CD4-positive, alpha-beta T cell treated with Interleukin-4 for 1 hour (primary cell): ENCODE measurements at places on chromosomes 4 and X.

DNA sequence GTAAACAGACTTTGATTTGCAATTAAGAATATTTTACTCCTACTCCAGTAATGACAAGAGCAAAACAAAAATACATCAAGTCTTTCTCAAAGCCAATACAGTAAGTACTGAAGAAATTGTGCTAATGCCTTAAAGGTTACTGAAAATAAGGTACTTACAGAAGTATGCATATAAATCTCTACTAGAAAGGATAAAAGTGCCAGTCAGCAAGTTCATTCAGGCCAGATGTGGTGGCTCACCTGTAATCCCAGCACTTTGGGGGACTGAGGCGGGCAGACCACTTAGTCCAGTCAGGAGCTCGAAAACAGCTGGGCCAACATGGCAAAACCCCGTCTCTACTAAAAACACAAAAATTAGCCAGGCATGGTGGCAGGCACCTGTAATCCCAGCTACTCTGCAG is 27.9 kb downstream of the LRBA start:
- no peak for DNase-seq

DNA sequence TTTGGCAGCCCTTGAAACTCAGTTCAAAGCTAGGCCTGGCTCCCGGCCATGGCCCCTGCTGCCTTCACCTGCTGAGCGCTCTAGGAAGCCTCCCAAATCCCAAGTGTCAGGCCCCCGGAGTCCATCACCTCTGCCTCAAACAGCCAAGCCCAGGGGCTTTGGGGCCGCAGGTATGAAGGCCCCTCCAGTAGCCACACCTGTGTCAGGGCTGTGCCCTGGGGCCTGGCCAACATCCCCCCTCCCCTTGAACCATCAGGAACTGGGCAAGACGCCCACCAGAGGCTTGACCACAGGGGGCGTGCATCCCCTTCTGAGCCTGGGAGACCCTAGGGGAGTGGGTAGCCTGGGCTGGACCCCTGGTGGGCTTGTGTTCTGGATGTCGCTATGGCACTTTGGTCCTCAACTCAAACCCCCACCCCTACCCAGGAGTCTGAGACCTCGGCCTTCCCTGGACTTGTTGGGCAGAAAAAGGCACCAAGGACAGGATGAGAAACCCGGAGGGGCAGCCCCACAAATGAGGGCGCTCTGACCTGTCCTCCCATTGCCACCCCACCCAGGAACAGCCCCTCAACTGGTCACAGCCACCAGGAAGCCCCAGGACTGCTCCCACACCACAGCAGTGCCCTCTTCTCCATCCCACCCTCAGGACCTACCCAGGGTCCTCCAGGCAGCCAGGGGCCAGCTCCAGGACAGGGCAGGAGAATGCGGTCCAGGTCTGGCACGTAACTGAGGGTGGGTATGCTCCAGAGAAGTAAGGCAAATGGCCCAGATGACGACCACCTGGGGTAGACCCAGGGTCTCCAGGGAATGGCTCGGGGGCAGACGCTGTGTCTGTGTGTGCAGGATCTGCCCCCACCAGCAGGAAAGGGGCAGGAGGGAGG is 4.2 kb upstream of the SLBP start:
- no peak for DNase-seq

DNA sequence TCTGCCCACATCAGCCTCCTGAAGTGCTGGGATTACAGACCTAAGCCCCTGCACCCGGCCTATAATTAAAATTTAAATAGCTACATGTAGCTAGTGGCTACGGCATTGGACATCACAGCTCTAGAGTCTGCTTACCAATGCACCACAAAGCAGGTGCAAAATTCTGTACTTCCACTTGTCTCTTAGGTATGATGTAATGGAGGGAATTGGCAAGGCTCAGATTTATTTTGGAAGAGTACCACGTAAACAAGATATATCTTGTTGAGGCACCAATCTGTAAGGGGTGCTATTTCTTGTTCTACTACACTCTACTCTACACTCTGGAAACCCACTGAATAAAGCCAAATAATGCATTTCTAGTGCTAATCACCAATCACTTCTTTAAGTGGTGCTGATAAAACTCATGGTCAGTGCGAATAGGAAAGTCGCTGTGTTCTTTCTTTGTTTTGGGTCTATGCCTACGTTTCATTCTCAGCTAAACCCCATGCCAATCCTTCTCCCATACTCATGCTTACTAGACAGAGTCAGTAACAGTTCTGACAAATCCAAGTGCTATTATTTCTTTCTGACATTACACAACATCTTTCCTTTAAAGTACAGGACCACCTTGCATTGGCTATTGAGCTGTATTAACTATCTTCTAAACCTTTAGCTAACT is 92.3 kb downstream of the GC start:
- DNase-seq, result no peak

DNA sequence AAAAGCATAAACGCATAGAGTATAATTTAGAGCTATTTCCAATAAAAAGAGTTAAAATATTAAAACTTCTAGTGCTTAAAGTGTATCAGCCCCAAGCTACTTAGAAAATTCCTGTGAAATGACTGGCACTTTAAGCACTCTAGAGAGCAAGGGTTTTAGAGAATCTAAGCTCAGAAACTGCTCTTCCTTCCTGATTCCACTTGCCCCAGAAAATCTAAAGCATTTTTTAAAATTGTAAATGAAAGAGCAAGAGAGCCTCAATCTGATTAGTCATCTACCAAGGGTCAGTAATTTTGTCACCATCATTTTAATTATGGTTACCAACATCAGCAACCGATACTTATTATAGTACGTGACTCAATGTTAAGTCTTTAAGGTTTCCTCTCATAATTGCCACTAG is 25.0 kb downstream of the CTPS2 start:
- DNase-seq, result no peak

- DNase-seq, result no peak
These were observed 98.2 kb downstream of the AFF1 start for GRCh38 chr4:87032884-87033533.

DNA sequence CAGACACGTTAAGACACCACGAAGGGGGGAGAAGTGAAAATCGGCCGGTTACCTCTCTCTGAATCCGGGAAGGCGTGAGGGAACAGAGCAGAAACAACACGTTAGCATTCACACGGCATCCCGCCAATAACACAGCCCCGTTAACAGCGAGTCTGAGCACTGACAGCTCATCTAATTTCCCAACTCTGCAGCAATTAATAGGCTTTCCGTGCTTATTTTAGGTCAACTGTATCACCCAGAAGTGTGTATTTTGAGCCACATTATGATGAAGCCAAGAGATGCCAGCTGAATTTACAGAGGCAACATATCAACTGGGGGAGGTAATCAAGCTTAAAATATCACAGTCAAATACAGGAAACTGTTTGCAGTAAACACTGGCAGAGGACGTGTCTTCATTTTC is 92.6 kb downstream of the NSUN7 start:
- DNase-seq, result no peak

GRCh38 chr4:101279377-101279871 is 67.9 kb downstream of the PPP3CA start:
- no peak for DNase-seq

DNA sequence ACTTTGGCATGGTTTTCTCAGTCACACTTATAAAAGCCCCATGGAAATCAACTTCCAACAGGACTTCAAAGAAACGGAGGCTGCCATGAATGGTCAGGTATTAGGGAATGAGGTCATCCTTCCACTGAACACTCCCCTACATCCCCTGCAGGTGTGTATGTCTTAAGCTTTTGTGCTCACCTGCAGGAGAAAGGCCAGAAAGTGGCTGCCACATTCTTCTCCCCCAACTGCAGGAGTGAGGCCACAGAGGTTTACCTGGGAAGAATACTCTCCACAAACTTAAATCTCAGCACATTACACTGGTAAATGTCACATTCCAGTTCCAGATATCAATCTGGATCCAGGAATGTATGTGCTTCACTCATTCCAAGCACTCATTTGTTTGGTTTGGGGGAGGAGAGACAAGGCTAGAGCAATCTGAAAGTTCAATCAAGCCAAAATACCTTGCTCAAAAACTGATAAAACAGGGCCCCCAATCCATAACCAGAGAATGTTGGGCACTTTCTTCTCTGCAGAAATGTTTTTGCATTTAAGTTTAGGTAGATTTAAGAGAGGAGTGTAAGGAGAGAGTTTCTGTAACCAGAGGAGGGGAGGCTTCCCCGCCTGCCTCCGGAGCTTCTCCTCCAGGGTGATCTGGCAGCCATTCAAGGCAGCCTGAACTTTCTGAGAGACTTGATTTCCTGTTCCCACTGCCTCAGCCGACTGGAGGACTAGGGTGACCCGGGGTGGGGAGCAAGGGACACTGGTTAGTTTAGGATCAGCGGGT is 15.4 kb downstream of the FAM9C start:
- DNase-seq, result no peak

- DNase-seq, result no peak
These were observed 36.6 kb downstream of the JADE1 start for GRCh38 chr4:128846063-128846462.

- no peak for DNase-seq
These were observed 46.2 kb downstream of the STAP1 start for GRCh38 chr4:67604749-67605148.

- no peak for DNase-seq
These were observed 67.5 kb downstream of the FBXL5 start for GRCh38 chr4:15587649-15588048.

GRCh38 chrX:83771664-83772063 is 89.3 kb upstream of the CYLC1 start:
- DNase-seq, result no peak

DNA sequence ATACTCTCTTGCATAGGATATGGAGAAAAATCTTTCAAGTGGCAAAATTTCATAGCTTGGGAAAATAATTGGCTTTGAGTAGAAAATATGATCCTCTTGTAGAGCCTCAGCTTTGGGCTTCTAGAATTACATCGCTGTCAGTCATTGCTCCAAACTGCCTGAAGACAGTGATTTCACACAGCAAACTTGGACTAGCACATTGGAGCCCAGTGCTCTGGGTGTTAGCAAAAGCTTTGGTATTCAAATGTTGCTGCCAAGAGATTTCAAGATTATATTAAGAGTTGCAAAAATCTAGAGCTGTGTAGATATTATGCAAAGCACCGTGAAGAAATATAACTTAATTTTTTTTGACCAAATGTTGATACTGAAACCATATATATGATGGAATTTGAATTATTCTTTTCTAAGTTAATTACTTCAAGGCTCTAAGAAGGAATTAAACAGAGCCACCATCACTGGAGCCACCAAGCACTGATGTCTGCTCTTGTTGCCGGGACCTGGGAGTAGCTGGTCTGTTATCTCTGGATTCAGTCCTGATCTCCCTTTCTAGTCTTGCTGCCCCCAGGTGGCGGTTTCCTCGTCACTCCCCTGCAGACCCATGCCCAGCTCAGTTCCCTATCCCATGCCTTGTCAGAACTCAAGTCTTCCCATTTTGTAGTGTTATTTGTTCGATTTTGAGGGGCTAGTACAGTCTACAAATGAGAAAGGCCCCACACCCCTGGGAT is 260.7 kb upstream of the SFRP2 start:
- DNase-seq, result no peak

GRCh38 chr4:27101126-27101525 is 240.5 kb downstream of the STIM2 start:
- DNase-seq, result no peak

DNA sequence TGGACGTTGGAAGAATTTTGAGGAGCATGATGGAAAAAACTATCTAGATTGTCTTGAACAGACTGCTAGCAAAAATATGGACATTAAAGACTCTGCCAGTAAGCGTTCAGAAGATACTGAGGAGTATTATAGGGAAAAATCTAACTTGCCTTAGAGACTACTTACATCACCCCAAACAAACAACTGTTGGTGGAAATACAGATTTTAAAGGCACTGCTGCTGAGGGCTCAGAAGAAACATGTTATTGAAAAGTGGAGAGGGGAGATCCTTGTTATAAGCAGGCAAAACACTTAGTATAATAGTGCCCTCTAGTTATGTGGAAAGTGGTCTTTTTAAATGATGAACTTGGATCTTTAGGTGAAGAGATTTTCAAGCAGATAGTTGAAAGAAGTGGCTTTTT is 29.2 kb downstream of the MAD2L1 start:
- DNase-seq, result no peak

GRCh38 chrX:133350751-133351150 is 64.5 kb downstream of the GPC4 start:
- DNase-seq, result no peak

- no peak for DNase-seq
These were observed 851.5 kb downstream of the PCDH18 start for GRCh38 chr4:136680761-136681160.

- no peak for DNase-seq
These were observed 84.1 kb upstream of the FREM3 start for GRCh38 chr4:143784567-143784966.

- DNase-seq, result no peak
These were observed 66.0 kb upstream of the TENM3 start for GRCh38 chr4:182177166-182177565.

DNA sequence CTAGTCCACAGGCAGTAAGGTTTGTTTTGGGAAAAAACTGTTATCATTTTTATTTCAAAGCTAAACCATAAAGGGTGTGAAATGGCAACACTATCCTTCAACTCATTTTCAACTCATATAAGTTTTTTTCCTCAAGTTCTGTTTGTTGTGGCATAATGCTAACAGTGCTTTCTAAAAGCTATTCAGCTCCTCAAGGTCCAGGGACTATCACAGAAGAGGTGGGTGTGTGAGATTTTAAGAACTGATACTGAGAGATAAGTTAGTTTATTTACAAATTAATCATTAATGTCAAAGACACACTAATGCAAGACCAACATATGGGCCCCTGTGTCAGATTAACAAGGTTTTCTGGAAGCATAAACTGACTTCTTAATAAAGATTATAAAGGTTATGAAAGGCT is 11.8 kb downstream of the UGT2B15 start:
- no peak for DNase-seq

- DNase-seq, result no peak
These were observed at the start of gene PRRG3 for GRCh38 chrX:151694661-151695582. Gene PRRG3 (plus strand): TSS chrX:151695458. CDS start chrX:151698815, 3,357 bp downstream.

DNA sequence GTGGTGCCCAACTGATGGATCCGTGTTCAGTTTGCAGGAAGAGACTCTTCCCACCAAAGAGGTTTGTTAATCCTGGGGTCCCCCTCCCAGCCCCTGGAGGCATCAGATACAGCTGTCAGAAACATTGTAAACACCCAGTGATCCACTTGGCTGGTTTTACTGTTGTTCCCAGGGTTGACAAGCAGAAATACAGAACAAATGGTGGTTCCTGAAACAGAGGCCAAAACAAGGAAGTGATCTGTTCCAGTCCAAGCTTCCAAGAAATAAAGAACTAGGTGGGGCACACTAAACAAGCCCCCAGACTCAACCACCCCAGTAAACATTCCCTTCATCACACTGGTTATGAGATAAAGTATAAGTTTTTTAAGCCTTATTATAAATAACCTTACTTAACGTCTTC is 1.4 kb downstream of the TMLHE start:
- no peak for DNase-seq

DNA sequence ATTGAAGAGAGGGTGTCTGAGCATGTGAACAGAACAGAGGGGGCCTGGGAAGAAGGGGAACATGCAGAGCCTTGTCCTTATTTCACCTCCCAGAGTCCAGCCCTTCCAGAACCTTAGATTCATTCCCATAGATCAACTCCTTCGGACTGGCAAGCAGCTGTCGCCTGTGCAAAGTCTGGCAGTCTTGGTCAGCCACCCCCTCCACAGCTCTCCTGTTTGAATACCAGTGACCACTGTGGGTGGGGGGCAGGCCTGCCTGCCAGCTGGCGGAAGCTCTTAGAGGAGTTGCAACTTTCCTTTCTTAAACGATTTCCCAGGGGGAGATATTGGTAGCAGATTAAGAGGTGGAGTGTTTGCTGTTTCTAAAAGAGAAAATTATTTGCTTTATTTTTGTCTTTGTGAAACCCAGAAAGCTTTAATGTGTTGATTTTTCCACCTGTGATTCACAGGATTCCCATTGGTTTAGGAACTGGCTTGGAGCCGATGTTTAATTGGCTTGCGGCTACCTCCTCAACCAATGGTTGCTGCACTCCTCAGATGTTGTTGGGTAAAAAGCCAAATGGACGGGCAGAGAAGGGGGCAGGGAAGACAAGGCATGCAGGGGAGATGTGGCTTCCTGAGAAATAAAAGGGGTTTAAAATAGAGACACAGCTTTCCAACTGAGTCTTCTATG is 62.2 kb upstream of the PRPS1 start:
- no peak for DNase-seq
